ENCODE measurements at places on chromosomes 1 and 21.

- DNase-seq, result no peak
Observed at GRCh38 chr21:39029900-39030884, 153.1 kb downstream of the PSMG1 start.

GRCh38 chr1:212396638-212397037, 18.0 kb downstream of the PACC1 start:
- DNase-seq, result no peak

GRCh38 chr1:39258146-39258924, 53.8 kb downstream of the MACF1 start:
- peak; percentile 65 for DNase-seq

DNA sequence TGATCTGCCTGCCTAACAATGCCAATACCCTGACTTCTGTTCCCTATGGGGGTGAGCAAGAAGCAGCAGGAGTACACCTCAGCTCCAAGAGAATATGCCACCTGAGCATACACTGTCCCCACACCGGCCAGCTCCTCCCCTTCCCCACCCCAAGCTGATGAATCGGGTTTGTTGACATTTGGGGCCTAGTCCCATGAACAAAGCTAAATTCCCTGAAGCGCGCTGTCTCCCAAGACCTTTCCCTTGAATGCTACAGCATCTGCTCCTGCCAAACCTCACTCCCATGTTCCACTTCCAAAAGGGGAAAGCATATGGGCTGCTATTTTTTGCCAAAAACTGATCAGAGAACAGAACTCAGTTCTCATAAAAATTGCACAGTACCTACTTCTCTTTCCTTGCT, 220.4 kb upstream of the CAMK1G start:
- no peak for DNase-seq

- no peak for DNase-seq
Observed at GRCh38 chr1:19925342-19926070, 2.1 kb upstream of the PLA2G2E start.

- DNase-seq, result no peak
Observed at GRCh38 chr1:151501474-151501873, 9.7 kb upstream of the CGN start.

- DNase-seq, result no peak
Observed at GRCh38 chr1:238960071-238960470, 426.3 kb upstream of the CHRM3 start.

- DNase-seq, result no peak
Observed at GRCh38 chr1:28577738-28578536, 14.1 kb upstream of the RAB42 start.

DNA sequence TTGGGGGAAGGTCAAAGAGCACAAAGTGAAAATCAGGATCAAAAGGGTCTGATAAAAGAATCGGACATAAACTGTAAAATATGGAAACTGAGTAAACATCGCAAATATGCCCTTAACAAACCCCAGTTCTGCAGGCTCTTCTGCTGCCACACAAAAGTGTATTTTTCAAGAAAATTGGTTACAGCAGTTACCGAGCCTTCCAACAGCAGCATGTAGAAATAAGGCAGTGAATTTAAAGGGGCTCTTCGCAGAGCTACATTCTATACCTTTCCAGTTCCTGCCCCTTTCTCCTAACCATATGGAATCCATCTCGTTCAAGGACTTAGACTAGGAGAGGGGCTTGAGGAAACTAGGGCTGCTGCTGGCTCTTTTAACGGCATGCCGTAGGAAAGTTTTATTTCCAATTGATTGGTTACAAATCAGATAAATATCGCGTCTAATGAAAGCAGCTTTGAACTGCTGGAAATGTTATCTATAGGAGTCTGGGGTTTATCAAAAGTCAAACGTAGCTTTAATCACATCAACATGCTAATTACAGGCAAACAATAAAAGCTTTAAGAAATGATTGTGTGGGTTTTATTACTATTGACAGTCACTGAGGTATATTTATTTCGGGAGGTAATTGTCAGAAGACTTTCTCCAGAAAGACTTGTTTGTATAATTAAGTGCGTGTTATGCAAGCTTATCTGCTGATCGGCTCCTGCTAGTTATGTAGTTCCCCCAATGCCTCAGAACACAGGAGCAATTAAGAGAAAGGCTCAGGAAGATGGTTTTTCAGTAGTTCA, 59.1 kb downstream of the GORAB start:
- no peak for DNase-seq

DNA sequence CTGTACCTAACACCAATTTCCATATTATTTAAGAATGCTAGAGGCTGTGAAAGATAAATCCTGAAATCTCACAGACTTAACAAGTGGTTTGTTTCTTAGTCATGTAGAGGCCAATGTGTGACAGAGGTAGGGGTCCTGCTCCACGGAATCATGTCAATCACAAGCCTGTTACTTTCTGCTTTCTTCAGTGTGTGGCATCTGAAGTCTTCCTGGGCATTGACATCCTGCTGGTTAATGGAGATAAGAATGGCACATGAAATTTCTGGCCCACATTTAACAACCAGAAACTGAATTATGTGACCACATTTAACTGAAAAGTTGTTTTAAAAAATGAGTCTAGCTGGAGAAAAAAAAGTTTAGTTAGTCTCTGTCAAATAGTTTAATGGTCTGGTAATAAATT, 68.3 kb upstream of the PLA2G4A start:
- no peak for DNase-seq

- no peak for DNase-seq
Observed at GRCh38 chr21:42703136-42703908, 49.9 kb downstream of the PDE9A start.

DNA sequence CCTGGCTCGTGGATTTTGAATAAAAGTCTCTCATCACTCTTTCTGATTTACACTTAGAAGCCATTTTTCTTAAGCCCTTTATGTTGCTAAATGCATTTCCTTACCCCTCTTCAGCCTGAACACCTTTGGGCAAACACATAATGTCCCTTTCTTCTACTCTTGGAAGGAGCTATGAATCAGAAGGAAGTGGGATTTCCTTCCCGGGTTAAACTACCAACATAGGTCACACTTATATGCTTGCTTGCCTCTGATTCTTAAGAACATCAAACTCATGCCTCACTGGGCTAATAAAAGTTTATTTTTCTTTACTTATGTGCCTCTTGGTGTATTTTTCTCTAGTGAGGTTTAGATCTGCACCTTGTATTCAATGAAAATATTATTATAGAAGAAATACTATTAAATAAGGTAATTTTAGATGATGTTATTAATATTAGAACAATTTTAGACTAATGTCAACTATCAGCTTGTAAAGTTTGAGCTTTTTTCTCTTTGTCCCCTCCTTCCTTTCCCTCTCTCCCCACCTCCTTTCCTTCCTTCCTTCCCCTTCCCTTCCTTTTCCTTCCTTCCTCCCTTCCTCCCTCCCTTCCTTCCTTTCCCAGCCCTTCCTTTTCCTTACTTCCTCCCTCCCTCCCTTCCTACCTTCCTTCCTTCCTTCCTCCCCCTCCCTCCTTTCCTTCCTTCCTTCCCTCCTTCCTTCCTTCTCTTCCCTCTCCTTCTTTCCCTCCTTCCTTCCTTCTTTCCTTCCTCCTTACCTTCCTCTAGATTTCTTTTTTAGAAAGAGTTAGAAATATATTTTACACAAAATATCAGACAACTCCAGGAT, 66.5 kb upstream of the KCNJ6 start:
- no peak for DNase-seq

GRCh38 chr1:5232537-5232936, 578.1 kb downstream of the AJAP1 start:
- no peak for DNase-seq

- no peak for DNase-seq
Observed at GRCh38 chr1:219928791-219929118, 398 bp upstream of the SLC30A10 start.

- DNase-seq, result no peak
Observed at GRCh38 chr1:181986907-181987305, 74.6 kb downstream of the ZNF648 start.

DNA sequence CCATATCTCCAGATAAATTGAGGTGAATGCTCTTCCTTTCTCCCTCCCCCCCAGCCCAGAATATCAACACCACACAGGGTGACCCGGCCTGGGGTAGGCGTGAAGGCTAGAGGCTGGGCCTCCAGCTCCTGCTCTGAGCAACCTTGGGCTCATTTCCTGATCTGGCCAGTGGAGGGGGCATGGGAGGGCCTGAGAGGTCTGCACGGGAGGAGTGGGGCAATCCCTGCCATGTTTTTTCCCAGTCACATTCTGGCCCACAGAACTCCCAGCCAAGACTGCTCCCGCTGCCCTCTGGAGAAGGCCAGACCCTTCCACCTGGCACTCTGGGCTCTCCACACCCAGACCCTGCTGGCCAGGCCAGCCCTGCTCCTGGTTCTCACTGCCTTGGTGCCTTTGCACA, 3.9 kb downstream of the CLDN19 start:
- no peak for DNase-seq

DNA sequence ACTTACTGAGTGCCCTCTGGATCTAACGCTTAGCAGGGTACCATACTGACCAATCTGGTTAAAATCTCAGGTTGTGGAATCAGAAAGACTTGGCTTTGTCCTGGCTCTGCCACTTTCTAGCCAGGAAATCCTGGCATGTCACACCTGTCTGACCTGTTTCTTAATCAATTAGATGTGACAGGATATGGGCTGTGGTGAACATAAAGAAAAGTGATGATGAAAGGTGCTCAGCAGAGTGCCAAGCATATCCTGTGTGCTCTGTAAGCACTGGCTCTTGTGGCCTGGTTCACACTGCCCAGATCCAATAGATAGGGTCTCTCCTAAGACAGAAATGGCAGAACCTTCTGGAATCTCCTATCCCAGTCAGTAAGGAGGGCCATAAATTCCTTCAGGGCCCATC, 53.9 kb downstream of the PHC2 start:
- no peak for DNase-seq

DNA sequence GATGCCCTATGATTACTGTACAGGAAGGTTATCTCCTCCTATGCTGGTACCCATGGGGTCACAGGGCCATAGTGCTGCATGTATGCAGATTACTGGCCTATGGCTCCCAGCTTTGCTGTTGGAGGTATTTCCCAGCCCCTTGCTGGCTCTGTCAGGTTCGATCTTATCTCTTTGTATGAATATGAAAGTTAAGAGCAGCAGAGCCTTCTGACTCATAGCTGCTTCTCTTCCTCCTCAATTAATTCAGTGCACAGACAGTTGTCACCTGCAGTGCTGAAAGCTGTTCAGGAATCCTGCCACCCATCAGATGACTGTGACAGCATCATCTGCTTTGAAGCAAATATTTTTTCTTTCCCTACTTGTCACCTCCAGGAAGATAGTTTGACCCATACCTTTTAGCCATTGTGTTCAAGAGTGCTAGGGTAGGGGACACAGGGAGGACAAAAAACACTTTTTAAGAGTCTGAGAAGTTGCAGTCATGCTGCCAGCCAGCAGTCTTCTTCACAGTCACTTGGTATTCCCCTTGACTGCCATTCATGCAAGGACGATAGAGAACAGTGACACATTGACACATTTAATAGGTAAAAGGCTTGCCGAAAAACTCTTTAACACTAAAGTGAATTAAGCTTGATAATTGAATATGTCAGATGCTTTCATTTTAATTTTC, 73.1 kb downstream of the KIF1B start:
- DNase-seq, result no peak

DNA sequence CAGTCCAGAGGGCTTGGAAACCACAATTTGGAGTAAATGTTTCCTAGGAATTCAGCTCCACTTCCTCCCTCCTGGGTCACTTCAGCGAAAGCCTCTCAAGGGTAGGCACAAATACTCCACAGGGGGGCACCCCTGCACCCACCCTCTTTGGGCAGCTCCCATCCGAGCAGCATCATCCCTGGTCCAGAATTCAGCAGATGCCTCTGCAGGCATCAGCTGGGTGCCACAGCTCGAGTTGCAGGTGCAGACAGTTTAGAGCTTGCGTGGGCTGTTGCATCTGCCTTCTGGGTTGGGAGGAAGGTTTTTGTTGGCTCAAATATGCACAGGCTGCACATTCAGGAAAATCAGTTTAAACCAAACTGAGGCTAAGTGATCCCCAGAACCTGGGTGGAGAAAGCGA, 25.0 kb downstream of the KANK4 start:
- no peak for DNase-seq

- no peak for DNase-seq
Observed at GRCh38 chr1:210339500-210339899, 10.8 kb downstream of the HHAT start.

- DNase-seq, result no peak
Observed at GRCh38 chr1:58852731-58853485, 69.1 kb upstream of the JUN start.

- no peak for DNase-seq
Observed at GRCh38 chr1:43420874-43421273, 31.2 kb downstream of the SZT2 start.

DNA sequence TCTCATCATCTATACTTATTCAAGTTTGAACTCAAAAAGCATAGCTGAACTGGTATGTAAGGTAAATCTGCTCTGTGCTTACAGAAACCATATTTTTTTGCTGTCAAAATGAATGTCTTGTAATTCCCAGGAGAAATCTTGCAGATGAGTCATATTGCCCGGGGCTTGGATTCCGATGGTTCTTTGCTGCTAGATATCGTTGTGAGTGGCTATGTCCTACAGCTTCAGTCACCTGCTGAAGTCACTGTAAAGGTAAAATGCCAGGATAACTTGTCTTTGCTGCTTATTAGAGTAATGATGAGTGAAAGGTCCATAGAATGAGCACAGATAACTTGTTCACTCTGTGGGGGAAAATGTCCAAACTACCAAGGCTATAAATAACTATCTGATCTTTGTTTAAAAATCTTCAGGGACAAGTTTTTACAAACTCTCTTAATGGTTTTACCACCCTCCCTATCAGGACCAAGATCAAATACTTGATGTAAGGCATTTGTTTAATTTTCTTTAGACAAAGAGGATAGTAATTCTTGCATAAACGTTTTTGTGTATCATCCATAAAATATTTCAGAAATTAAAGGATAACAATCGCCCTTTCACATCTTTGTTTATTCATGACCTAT, 222.3 kb downstream of the TPR start:
- DNase-seq, result no peak

GRCh38 chr1:154863315-154864174, 6.5 kb downstream of the KCNN3 start:
- DNase-seq, result peak; percentile 34

- DNase-seq, result no peak
Observed at GRCh38 chr1:172185211-172185610, 235.3 kb upstream of the C1orf105 start.

- DNase-seq, result peak; percentile 25
Observed at GRCh38 chr1:186482661-186483255, 21.8 kb upstream of the PDC start.

- DNase-seq, result peak; percentile 26
Observed at GRCh38 chr1:26373281-26373680, 731 bp upstream of the ZNF683 start.
